ENCODE measurements at places on chromosomes 1 and 21.

- peak; percentile 84 for DNase-seq
These were observed 26.8 kb upstream of the CRNN start for GRCh38 chr1:152440635-152441471.

GRCh38 chr1:219555031-219555692, 57.7 kb downstream of the ZC3H11B start:
- DNase-seq: no peak

- no peak for DNase-seq
These were observed 132.1 kb downstream of the RHOU start for GRCh38 chr1:228867108-228867950.

DNA sequence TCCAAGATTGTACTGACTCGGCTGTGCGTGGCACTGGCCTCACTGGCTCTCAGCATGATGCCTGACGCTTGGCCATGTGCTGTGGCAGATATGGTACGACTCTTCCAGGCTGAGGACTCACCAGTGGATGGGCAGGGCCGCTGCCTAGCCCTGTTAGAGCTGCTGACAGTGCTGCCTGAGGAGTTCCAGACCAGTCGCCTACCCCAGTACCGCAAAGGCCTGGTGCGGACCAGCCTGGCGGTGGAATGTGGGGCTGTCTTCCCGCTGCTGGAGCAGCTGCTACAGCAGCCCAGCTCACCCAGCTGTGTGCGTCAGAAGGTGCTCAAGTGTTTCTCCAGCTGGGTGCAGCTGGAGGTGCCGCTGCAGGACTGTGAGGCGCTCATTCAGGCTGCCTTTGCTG, 2.9 kb downstream of the IPO13 start:
- no peak for DNase-seq

GRCh38 chr1:94803517-94804441, 16.4 kb upstream of the SLC44A3 start:
- DNase-seq: no peak

- DNase-seq: no peak
These were observed 35.5 kb upstream of the HHAT start for GRCh38 chr1:210293171-210293607.

DNA sequence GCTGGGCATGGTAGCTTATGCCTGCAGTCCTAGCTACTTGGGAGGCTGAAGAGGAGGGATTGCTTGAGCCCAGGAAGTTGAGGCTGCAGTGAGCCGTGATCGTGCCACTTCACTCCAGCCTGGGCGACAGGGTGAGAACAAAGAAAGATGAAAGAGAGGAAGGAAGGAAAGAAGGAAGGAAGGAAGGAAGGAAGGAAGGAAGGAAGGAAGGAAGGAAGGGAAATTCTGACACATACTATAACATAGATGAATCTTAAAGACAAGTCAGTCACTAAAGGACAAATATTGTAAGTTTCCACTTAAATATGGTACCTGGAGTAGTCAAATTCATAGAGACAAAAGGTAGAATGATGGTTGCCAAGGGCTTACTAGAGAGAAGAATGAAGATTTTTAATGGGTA, 108.0 kb upstream of the CACHD1 start:
- no peak for DNase-seq

DNA sequence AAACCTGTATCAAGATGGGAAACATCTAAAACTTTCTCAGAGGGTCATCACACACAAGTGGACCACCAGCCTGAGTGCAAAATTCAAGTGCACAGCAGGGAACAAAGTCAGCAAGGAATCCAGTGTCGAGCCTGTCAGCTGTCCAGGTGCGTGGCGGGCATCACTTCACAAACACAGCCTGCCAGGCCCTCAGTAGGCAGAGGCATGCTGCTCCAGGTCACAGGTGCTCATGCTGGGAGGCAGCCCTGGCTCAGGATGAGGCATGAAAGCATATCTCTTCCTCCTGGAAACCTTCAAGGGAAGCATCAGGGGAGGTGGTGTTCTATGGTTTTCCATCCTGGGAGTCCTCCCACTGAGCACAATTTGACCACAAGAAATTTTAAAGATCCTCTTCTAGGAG, 6.3 kb downstream of the CD2 start:
- DNase-seq: no peak

GRCh38 chr1:206580438-206581113, 31.7 kb downstream of the EIF2D start:
- DNase-seq: no peak

- DNase-seq: no peak
These were observed 30.7 kb upstream of the CD34 start for GRCh38 chr1:207941665-207942064.

DNA sequence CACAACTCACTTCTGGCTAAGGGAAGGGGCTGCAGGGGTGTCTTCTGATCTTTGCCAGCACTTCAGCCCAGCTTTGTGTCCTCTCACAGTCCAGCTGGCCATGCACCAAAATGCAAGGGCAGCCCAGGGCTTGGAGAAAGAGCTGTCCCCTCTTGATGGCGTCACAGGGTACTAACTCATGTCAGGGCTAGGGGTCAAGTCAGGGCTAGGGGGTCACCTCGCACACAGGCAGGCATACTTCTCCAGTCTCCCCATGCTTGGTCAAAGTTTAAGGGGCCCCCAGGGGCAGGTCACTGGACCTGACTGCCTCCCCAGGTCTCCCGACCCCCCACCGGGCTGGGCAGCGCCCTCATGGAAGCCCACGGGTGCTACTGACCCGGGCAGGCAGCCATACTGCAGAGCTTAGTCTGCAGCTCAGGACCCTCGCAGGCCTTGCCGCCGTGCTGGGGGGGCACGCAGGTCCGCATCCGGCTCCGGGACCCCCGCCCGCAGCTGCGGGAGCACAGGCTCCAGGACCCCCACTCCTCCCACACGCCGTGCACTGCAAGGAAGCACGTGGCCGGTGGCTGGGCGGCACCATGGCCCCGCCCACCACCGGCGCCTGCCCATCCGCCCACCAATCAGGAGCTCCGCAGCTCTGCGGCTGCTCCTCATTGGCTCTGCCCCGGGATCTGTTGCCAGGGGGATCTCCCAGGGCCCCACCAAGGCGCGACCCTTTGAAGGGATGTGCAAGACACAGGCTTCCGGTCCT, 21.5 kb downstream of the ADGRB2 start:
- DNase-seq: no peak

DNA sequence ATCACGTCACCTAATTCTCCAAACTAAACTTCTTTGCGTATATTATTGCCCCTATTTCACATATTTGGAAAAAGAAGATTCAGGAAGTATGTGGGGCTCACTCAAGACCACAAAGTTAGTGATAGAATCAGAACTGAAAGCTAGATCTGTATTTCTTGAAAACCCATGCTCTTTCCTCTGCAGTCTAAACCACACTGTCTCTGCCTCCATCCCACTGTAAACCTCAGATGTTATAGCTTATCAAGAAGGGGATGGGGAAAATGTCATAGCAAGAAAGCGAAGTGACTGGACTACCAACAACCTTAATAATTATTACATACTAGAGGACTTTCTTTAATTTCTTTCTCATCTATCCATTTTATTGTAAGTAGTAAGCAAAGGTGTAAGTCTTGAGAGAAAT, 257.7 kb upstream of the SGIP1 start:
- DNase-seq: peak; percentile 73

DNA sequence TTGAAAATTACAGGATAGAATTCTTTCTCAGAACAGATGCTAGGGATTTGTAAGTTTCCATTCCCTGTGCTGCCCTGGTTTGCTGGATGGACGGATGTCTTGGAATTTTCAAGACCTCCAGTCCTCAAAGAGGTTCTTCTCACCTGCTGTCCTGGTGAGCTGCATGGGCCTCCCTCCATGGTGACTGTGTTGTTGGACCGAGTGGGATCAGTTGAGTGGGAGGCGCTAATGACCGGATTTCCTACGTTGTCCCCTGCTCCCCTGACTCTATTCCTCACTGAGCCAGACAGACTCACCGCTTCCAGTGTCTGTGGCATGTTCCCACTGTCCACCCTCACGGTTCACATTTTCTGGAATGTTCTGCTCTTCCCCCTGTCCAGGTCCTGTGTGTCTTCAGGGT, 229.8 kb downstream of the CAMTA1 start:
- no peak for DNase-seq

DNA sequence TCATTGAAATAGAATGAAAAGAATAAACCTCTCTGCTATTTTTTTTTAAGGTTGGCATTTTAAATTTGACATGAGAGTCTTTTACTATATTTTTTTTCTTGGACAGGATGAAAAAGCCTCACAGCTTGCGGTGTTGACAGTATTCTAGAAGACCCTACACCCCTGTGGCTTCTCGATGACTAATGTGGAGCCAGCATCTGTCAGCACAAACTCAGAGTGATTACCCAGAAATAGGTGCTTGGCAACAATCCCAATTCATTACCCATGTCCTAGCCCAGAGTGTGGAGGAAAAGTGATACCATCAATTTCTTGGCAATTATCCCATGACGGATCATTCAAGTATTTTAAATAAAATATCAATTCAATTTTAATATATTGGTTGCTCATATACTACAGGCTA, 186.8 kb upstream of the MAP1LC3C start:
- peak; percentile 35 for DNase-seq

- DNase-seq: peak; percentile 1
These were observed 10.2 kb downstream of the CD55 start for GRCh38 chr1:207331354-207332313.

- DNase-seq: peak; percentile 71
These were observed 645 bp downstream of the ATP6V0B start for GRCh38 chr1:43975249-43975961.

GRCh38 chr1:222250376-222250775, 297.5 kb downstream of the HHIPL2 start:
- no peak for DNase-seq

GRCh38 chr1:100971021-100971420, 54.6 kb downstream of the DPH5 start:
- DNase-seq: no peak

DNA sequence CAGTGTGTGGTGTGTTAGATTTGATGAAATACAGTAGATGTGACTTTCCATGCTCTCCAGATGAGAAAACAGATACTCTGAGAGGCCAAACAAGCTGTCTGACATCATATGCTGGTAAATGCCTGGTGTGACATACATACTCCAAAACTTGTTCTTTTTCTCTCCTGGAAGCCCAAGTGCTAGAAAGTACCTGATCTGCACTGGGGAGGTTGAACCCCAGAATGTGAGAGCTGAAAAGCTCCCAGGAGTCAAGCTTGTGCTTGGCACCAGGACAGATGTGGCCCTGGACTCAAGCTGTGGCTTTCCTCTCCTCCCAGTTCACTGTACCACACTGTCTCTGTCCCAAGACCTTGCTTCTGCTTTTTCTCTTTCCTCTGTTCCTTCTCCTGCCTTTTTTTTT, 389.0 kb upstream of the USP24 start:
- peak; percentile 63 for DNase-seq

GRCh38 chr1:152067150-152067549, 21.7 kb downstream of the TCHHL1 start:
- peak; percentile 7 for DNase-seq

DNA sequence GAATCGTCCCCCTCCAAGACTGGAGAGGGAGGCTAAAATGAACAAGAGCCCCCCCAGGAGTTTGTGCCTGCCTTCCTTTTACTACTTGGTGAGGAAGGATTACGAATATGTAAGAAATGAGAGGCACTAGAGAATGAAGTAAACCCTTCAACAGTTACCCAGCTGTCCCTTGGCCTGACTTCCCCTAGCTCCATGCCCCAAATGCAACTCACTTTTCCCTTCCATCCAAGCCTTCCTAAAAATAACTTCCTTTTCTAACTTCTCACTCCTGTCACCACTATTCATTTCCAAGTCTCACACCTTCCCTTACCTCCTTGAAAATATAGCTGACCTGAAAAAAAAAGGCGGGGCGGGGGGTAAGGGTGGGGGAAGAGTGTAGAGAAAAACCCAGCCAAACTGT, 96.6 kb upstream of the HNRNPU start:
- DNase-seq: peak; percentile 47

- DNase-seq: no peak
These were observed 241.9 kb downstream of the DNM3 start for GRCh38 chr1:172083191-172083590.

DNA sequence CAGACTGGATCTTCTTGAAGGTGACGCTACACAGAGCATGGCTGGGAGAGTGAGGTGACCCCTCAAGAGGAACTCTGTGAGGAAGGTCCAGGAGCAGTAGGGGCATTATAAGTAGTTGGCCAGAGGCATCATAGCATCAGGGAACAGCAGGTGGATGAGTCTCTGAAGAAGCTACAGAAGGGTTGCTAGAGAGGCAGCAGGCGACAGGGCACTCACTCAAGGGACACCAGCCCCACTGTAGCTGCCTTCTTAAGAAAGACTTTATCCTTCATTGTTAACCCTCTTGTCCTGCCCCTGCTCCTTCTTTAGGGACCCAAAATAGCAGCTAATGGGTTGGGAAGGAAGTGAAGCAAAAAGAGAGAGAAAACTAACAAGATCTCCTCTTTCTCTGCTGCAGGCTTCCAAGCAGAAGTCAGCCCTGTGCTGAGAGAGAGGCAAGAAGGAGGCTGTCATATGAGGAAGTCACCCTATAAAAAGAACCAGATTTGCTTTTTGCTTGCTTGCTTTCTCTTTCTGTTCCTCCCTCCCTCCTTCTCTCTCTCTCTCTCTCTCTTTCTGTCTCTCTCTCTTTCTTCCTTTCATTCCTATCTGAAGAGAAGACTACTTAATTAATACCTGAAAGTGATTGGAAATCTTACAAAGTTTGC, 7.7 kb upstream of the CD5L start:
- DNase-seq: peak; percentile 60

DNA sequence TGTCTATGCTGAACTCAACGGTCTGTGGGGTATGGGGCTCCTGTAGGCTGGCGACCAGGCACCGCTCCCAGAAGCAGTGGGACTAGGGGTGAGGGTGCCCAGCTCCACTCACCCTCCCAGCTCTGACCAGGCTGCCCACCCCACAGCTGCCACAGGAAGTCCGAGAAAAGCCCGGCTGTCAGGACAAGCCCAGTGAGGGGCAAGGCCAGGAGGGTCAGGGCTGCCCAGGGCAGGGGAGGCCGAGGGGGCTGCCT, 3.5 kb upstream of the TMEM52 start:
- DNase-seq: no peak

- no peak for DNase-seq
These were observed 765 bp upstream of the BMP8A start for GRCh38 chr1:39490596-39491145.

DNA sequence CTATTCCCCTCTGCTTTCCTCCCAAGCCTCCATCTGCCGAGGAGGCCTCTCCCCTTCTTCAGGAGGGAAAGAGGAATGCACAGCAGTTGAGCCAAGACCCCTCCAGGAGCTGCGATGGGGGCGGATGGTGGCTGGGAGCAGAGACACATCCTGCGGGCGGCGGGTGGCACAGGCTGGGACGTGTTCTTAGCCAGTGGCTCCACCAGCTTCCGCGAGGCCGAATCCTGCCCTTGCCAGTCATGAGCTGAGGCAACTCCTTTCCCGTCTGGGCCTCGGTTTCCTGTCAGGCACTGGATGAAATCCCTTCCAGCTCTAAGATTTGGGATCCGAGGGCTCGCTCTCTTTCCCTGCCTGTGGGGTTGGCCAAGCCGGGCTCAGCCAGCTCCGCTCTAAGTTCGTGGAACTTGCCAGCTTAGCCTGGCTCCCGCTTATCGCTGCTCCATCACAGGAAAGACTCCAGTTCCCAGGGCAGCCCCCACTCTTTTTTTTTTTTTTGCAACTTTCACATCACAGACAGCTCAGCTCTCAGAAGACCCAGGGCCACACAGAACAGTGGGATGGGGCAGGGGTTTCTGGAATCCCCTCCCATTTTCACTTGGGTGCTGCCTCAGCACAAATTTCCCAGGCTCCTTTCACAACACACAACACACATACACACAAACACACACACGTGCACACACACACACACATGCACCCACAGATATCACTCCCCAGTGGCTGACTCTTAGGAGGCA, 506 bp downstream of the MYOM3 start:
- no peak for DNase-seq

All from MV-4-11 (cell line).